ENCODE measurements at places on chromosomes 13 and 19.

- DNase-seq, result no peak
Observed at GRCh38 chr13:24131749-24132148, 28.8 kb upstream of the SPATA13 start.

DNA sequence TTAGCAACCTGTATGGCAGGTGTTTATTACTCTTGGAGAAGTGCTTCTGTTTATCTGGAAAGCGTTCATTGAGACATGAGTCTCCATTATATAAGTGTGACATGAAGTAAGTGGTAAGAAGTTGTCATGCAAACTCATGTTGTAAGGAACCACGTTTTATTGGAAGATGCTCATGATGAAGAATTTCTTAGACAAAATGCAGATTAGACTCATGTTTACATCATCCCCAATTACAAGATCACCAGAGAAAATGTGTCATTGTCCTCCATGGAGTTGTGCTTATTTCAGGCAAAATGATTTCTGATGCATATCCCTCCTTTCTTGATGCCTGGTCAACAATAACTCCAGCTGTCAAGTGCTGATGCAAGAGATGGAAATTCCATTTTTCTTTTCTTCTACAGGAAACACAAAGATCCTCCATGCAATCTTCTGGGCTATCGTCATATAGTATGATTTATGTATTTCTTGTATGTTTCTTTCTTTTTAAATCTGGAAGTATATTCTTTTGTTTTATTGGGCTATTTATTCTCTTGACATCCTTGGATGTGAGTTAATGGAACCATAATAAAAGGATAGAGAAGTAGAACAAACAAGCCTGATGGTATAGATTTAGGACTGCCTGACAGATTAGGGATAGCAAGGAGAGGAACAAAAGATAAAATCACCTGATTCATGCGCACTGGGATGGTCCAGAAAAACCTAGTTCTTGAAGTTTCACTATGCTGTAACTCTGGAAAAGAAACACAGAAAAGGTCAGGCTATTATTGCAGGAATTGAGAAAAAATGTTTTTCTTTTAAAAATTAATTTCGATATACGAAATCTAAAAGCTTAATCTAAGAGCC, 50.7 kb upstream of the DIAPH3 start:
- no peak for DNase-seq

- no peak for DNase-seq
Observed at GRCh38 chr19:41758846-41759245, 3.5 kb downstream of the CEACAM6 start.

DNA sequence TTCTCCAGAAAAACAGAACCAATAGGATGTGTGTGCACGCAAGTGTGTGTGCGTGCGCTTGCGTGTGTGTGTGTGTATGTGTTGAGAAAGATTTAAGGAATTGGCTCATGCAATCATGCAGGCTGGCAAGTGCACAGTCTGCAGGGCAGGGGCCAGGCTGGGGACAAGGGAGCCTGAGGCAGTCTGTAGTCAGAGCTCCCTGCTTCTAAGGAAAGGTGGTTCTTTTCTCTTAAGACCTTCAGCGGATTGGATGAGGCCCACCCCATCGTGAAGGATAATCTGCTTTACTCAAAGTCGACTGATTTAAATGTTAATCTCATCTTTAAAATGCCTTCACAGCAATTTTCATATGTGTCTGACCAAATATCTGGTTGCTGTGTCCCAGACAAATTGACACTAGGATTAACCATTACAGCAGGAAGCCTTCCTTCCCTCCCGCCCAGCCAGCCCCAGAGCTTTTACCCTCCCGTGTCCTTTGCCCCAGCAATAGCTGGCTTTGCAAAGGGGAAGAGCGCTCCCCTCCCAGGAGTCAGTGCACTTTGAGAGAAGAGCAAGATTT, 15.0 kb upstream of the NAXD start:
- no peak for DNase-seq

- no peak for DNase-seq
Observed at GRCh38 chr13:91313581-91313980, 33.9 kb upstream of the MIR17HG start.

GRCh38 chr19:2720777-2721569, at the start of gene DIRAS1:
DIRAS1 (minus strand) TSS chr19:2721372; CDS start chr19:2717806, 3,566 bp downstream.
- DNase-seq, result no peak

DNA sequence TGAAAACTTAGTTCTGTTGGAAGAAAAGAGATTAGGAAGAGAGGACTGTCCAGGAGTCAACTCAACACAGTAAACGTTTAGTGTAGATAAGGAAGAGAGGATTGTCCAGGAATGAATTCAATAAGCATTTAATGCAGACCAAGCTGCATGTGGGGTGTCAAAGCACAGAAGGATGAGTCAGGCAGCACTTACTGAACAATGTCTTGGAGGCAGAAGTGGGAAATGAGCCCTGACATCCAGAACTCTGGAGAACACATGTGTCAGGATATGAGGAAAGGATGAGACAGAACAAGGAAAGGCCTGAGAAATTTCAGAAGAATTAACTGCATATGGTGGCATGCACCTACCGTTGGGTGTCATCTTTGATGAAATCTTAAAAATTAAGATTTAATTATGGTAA, 429.2 kb upstream of the HTR2A start:
- no peak for DNase-seq

- DNase-seq, result no peak
Observed at GRCh38 chr13:109148243-109148642, 518.8 kb downstream of the MYO16 start.

GRCh38 chr13:27853861-27854260, 61.6 kb downstream of the GSX1 start:
- no peak for DNase-seq

DNA sequence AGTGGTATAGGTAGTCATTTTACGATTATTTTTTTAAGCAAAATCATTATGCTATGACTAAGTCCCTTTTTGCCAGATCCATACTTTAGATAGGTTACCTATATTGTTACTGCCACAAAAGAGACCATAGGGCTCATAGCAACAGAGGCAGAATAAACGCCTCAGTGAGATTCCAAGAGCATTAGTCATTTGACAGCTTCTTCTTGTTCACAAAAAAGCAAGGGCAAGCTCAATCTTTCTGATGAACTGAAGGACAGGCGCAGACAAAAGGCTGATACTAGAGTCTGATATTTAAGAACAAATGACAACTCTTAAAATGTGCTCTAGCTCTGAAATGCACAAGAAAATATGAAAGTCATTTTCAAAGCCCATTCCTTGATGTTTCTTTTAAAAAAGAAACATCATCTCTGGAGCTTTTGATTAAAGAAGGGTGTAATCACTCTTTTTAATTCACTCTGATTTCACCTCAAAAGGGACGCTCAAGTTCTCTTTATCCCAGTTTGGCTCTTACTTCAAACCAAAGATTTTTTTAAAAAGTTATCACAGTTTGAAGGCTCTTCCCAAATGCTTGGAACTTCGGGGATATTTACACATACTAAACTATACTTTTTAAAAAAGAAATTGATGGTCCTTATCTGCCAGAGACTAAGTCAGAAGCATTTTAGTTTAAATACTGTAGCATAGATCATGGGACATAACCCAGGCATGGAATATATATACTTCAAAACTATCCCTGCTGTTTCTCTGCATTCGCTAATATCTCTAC, 187.2 kb downstream of the EFNB2 start:
- no peak for DNase-seq

DNA sequence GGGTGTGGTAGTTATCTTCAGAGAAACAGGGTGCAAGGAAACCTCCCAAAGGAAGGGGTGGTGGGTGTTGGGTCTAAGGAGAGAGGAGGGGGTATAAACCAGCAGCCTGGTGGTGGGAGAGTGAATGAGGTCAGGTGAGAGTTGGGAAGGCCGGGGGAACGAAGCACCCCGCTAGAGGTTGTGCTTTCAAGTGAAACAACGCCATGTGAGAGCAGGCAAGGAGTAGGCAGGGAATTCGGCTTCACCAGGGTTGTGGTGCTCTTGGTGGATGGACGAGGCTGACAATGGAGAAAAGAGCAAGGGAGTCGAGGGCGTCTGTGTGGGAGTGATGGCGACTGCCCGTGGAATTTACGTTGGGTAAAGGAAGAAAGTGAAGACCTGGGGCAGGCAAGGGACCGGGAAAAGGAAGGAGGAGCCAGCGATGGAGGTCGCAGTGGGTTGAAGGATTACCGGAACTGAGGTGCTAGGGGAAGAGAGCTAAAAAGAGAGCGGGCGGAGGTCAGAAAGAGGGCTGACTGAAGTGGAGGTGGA, 2.1 kb upstream of the MLNR start:
- DNase-seq, result no peak

DNA sequence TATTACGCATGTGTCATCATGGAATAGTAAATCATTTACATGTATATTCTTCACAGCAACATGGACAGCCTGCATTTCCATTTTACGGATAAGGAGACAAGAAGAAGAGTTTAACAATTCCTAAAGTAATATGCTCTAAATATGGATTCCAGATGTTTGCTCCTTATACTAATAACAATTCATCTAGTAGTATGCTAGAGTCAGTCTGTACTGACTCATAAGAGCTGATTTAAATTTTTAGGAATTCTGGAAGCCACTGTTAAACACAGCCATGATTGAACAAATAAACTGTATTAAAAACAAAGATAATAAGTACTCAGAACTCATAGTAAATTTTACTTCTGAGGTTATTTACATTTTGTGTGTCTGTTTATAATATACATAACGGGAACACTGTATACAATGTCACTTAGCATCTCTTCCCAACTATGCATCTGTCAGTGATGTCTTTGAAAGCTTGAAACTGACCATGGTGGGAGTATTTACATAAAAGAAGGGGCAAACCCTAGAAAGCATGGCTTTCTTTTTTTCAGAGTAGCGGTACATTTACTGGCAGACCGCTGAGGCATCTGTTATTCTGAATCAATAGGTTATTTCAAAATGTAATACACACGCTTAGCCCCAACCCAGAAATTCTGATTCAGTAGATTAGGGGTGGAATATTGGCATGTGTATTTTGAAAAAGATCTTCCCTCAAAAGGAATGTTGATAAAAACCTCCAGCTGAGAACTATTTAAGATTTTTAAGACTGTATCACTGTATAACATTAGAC, 12.9 kb downstream of the ZC3H13 start:
- no peak for DNase-seq

DNA sequence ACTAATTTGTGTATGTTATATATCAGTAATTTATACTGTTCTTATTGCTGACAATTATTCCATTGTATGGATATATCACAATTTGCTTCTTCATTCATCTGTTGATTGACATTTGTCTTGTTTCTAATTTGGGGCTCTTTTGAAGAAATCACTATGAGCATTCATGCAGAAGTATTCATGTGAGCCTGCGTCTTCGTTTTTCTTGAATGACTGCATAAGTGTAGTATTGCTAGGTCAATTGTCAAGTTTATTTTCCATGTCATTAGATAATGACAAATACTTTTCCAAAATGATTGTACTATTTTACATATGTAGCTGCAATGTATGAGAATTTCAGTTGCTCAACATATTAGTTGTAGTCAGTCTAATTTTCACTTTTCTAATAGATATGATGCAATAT, 1796.9 kb downstream of the SLITRK5 start:
- no peak for DNase-seq

- DNase-seq, result peak; percentile 60
Observed at GRCh38 chr13:113951246-113951999, 22.5 kb downstream of the C13orf46 start.

DNA sequence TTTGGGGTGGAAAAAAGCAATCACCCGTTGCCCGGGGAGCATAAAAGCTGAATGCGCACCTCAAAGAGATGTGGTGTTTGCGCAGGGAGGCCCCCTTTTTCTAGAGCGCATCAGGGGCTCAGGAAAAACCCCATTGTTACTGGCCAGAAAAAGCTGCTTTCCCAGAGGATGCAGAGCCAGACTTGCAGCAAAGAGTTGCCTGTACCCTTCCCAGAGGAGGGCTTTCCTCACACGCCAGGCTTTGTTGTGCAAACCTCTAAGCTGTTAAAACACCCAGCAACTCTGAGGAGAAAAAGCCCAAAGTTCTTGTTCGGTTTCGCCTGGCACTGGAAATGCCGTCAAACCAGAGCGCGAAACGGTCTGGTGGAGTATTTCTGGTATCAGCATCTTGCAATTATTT, 29.3 kb downstream of the GSX1 start:
- DNase-seq, result no peak

DNA sequence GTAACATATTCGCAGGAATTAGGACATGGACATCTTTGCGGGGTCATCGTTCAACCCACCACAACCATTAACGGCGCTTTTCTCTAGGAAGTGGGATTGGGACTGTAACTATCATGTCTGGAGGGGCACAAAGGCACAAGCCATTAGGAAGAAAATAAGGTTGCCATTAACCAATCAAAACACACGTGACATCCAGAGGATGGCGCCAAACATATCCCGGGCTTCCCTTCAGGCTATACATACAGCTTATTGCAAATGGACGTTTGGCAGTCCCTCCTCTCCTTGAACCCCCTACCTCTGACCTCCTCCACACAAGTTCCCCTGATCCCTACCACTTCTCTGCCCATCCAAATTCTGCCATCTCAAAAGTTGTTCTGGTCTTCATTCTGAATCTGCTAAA, 26.6 kb upstream of the GSX1 start:
- DNase-seq, result no peak

DNA sequence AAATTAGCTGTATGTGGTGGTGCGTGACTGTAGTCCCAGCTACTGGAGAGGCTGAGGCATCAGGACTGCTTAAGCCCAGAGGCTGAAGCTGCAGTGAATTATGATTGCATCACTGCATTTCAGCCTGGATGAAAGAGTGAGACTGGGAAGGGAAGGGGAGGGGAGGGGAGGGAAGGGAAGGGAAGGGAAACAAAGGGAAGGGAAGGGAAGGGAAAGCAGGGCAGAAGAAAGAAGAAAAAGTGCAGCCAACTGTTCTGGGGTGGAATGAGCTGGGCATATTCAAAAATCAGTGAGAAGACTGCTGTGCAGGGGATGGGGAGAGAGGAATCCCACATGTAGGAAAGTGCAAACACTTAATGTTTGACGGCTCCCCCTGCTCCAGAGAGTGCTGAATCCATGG, 905.5 kb downstream of the UQCRFS1 start:
- no peak for DNase-seq

GRCh38 chr19:14478113-14478545, 3.0 kb upstream of the PTGER1 start:
- DNase-seq, result no peak

DNA sequence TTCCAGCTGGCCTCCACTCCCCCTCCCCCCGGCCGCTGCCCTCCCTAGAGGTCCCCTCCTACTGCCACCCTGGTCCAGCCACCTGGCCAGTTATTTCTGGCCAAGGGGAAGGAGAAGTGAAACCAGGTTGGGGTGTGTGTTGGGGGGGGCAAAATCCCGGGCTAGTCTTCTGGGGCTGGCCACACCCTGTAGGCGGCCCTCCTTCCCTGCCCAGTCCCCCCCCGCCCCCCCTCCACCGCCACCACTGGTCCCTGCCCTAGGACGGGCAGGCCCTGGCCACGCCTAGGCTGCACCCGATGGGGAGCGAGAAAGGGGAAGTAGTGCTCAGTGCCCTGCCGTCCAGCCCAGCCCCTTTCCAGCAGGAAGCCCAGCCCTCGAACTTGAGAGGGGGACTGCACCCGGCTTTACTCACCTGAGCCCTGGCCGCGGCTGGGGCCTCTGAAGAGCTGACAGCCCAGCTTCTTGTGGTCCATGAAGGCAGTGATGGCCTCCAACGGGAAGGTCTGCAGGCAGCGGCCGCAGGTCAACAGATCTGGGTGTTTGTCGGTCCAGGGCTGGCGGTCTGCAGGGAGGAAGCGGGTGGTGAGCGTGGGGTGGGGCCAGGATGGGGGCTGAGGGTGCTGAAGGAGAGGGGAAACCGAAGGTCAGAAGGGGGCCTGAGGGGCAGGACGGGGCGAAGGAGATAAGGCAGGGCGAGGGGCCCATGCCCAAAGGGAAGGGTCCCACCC, 813 bp downstream of the ZNF296 start:
- DNase-seq, result peak; percentile 84

GRCh38 chr19:41223431-41224234, 4.6 kb downstream of the AXL start:
- no peak for DNase-seq

- no peak for DNase-seq
Observed at GRCh38 chr19:51364200-51365106, 1.7 kb downstream of the ETFB start.

All from inflammatory macrophage treated with lipopolysaccharide for 1 hour (primary cell).